ELF-1 (cell line): ENCODE measurements at places on chromosomes 12 and 14.

DNA sequence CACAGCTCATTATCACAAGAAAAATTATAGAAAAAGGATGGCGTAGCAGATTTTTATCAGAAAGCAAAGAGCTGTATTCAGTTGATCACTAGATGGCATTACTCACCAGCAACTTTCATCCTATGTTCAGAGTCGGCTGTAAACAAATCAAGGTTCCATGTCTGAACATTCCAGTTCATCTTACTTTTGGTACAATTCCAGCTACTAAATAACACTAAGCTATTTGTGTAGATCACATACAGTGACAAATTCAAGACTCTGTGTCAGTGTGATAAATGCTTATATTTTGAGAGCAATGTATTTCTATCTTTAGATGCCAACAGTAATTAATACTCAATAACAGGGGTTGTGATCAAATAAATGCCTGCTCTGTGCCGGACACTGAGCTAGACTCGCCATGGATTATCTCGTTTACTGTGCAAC lies 30.1 kb downstream of the NRDE2 start:
- no peak for DNase-seq

DNA sequence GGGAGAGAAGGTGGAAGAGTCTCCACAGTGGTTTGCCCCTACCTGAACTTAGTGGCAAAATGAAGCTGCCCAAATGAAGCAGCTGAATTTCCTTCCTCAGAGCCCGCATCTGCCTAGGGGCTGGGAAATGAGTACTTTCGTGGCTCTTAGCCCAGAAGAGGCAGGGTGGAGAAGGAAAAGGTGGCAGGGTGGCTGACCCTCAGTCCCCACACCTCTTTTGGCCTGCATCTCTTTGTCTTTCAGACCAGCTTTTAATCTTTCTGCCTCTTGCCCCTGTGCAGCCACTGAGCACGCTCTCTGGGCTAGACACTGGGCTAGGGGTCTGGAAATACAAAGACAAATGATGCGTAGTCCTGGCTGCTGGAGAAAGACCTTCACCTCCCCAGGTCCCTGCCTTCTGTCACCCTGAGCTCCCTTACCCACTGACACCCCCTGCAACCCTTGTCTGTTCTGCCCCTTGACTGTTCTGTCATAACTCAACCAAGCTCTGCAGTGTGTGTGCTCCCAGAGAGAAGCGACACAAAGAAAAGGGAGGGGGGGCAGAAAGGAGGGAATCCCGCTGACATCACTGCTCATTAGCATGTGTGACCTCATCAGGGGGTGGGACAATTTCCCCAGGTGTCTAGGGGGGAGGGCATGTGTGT lies 371 bp upstream of the REM2 start:
- peak; percentile 72 for DNase-seq

GRCh38 chr14:67464377-67464776 lies 24.1 kb downstream of the TMEM229B start:
- DNase-seq: no peak

- DNase-seq: no peak
Observed at GRCh38 chr12:46391630-46392029, 19.1 kb upstream of the SLC38A2 start.

DNA sequence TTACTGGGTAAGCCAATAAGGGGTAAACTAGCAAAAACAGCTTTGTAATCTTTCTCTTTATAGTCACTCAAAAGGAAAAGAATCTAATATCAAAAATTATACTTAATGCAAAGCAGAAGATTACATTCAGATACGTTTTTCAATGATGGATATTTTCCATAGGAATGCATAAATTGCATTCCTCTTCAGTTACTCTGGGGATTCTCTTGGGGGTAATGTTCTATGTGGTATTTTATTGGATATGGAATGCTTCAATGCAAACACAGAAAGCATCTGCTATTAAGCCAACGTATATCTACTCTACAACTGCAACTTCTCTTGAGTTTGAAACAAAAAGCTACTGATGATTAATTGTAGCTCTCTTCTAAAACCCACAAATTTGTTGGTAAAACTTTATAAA lies 106.0 kb downstream of the SLC41A2 start:
- DNase-seq: no peak

- DNase-seq: peak; percentile 87
Observed at GRCh38 chr14:34059925-34060650, 109.2 kb upstream of the EGLN3 start.

GRCh38 chr14:105541218-105541875 lies 15.0 kb downstream of the TMEM121 start:
- no peak for DNase-seq

DNA sequence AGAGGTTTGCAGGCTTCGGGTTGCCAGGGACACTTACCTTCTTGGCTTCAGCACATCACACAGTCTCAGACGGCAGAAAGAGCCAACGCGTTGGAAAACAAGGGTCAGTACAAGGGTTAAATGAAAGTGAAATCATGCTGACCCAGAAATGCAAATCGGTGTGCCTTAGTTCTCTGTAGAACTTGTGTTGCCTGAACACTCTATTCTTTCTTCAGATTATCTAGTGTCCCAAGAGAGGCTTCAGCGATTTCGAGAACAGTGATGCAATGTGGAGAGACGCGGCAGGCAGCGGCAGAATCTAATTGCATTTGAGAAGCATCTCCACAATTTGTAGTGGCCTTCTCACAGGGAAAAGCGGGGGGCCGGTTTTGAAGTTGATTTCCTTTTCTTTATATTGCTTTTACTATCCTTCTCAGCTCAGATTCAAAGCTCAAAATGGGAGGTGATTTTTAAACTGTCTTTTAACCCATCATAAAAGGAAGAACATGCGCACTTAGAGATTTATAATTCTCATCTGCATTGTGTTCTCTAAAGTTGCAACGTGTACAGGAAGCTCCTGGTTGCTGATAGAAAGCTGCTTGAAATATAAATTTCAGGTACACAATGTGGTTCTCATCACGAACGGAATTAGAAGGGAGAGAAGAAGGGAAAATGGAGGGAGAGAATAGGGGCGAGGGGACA lies 67.8 kb upstream of the EGLN3 start:
- DNase-seq: no peak

- no peak for DNase-seq
Observed at GRCh38 chr12:102067574-102068258, 5.9 kb upstream of the WASHC3 start.

- DNase-seq: no peak
Observed at GRCh38 chr12:122872815-122873361, 23.0 kb downstream of the VPS37B start.

DNA sequence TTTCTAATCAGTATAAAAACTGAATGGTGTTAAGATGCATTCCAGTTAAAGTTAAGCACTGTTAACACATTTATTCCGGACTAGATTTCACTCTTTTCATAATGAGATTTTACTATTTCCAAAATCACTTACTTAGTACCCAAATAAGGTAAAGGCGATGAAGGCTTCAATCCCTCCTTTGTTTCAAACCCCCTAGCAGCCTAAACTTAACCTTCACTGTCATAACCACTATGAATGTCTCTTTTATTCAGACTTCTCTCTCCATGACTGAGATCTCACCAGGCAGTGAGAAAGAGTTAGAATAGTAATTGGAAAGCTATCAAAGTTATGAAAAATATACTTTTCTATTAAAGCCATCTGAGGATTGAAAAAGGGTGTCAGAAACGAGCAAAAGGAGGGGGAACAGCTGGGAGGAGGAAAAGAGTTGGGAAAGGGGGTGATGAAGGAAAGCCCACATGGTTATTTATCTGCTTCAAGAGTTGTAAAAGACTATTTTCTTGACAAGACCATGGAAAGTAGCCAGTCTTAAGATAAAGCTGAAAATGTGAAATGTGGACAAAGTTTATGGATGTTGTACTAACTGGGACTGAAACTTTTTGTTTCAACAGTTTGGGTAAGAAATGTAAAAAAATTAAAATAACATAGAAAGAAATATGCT lies 11.7 kb downstream of the EPS8 start:
- DNase-seq: no peak

- DNase-seq: no peak
Observed at GRCh38 chr14:100252684-100253083, 13.7 kb downstream of the YY1 start.

GRCh38 chr12:94980577-94980976 lies 22.9 kb downstream of the NDUFA12 start:
- no peak for DNase-seq

DNA sequence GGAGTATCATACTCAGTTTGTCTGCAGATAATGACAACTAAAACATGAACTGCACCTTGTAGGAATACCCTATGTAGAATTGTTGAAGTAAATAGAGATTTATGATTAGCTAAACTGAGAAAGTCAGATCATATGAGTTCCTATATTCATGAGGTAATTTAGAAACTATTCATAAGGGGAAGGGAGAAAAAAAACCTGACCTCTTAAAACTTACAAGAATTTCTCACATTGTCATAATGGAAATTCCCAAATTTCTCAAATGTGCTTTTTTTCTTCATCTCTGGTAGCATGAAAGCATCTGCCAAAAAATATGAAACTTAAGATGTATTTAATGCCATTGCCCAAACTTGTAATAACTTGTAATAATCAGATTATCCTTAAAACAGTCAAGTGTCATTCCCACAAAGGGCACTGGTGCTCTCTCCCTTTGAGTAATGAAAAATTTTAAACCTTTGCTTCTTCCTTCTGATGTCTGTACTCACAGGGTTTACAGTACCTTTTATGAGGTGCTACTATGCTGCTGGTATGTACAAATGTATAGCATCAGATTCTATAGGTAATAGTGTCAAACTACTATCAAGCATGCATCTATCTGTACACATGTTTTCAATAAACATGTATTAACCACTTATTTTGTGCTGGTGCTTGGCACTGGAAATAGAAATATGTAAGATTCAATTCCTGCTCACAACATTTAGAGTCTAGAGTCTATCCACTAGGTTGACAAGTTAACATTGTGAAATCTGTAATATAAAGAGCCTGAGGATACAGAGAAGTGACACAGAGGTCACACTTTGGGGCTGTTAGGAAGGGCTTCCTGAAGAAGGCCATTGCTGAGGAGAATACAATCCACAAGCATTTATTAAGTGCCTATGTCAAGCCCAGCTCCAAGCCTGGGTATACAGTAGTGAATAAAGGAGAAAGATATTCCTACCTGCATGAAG lies 17.4 kb upstream of the DRAM1 start:
- DNase-seq: no peak

GRCh38 chr14:53032161-53032803 lies 81.4 kb upstream of the FERMT2 start:
- DNase-seq: no peak

DNA sequence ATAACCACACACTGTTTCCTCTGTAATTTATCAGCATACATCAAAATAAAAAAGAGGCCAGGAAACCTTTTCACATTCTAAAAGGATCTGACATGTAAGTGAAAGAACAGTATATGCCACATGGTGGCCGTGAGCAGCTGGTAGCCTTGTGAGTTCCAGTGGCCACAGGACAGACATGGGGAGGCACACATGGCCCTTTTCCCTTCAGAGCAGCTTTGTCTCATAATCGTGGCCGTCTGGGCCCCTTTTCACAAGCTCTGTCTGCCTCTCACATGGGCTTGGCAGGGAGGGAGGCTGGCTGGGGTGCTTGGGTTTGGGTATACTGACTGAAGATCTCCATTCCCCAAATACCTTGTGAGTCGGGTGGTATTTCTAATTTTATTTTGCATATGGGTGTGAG lies 1.5 kb upstream of the ZDHHC22 start:
- no peak for DNase-seq

DNA sequence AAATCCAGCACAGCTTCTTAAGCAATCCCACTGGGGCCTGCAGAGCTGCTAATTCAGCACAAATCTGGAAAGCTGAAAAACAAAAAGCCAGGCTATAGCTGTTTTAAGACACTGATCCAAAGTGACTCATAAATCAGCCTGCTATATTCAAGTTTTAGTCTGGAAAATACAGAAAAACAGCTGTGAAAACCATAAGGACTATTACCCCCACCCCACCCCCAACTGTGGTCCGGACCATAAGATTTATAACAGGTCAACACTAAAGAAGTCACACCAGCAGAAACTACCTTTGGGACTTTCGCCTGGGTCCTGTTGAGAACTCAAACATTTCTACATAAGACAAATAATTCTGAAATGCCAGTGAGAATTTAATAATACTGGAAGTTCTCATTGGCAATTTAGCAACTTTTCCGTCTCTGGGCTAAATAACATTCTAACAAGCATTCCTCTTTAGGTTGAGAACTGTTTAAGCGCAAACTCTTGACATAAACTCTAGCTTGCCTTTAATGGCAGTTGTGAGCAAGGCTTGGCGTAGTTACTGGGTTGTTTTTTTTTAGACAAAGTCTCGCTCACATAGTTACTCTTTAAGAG lies 3.3 kb downstream of the LRIG3 start:
- DNase-seq: peak; percentile 23

DNA sequence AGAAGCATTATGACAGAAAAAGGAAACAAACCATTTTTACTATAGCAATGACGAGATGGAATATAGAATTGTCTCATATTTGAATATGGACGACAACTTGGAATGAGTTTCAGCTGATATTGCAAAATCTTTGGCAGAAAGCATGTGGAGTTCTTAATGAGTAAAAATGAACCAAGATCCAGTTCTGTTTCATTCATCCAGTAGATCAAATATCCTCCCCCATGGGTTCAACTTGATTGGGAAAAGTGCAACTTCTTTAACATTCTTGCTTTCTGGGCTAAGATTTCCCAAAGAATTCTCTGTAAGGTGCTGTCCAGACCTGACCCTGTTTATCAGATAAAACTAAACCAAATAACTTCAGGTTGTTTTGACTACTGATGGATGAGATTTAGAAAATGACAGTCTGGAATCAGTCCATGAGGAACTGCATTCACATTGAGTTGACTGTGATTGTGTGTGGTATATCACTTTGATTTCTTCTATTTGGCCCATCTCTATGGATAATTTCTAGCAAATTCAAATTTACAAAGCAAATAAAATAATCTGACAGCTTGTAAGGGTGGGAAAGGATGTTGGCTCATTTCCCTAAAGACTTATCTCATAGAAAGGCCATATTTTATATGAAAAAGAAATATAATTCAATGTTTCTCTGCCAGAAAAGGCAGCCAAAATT lies 267.4 kb downstream of the ADAMTS20 start:
- DNase-seq: no peak

- no peak for DNase-seq
Observed at GRCh38 chr12:19093218-19093617, 36.3 kb upstream of the PLEKHA5 start.

- no peak for DNase-seq
Observed at GRCh38 chr12:99059824-99060511, 414.9 kb downstream of the APAF1 start.

GRCh38 chr12:1534748-1535147 lies 59.6 kb downstream of the FBXL14 start:
- no peak for DNase-seq

GRCh38 chr12:793711-794110 lies 41.3 kb downstream of the WNK1 start:
- DNase-seq: no peak

GRCh38 chr14:55238019-55238680 lies 33.1 kb upstream of the FBXO34 start:
- DNase-seq: no peak

DNA sequence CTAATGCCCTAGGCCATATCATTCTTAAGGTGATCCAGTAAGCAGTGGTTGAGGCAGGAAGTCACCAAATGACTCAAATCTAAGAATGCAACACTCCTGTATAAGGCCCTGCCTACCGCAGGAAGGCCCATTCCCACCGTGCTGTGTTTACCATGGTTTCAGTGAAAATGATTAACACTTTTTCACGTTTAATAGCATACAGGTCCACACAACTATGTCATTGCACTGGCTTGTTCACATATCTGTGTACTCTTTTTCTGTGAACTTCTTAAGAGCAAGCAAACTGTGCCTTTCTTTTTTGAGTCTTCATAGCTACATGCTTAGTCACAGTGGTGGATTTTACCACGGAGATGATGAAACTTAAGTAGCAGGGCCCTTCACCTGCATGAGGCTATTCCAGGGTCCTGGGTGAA lies 214.9 kb downstream of the CNTN1 start:
- no peak for DNase-seq
